Activated CD8-positive, alpha-beta memory T cell treated with anti-CD3 and anti-CD28 coated beads for 1 hour (primary cell): ENCODE measurements at places on chromosomes 12 and 14.

DNA sequence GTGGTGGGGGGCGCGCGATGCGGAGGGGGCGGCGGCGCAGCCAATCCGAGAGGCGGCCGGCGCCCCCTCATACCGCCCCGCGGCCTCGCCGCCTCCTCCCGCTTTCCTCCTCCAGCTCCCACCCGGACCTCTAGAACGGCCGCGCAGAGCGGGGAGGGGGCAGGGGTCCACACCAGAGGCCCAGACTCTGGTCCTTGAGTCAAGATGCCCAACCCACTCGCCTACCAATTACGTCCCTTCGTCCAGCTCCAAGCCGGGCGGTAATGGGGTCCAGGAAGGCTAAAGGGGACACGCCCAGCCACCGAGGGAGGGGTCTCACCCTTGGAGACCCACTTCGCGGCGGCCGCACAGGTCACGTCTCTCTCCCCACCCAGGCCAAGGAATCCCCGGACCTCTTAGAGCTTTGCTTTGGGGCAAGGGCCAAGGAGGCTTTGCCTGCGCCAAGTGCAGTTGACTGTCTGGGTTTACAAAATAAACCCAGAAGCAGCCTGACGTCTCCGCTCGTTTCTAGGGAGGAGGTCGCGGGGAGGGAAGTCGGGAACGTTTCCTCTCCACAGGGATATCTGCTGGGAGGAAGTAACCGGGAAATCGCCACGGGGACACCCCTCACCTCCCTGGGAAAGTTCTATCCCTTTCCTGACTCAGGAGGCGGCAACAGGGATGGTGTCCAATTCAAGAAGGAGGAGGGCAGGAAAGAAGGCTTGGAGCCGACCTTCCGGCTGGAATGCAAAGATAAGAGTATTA, 394 bp upstream of the AMIGO2 start:
- no peak for DNase-seq

- no peak for DNase-seq
Measured at GRCh38 chr14:34219661-34220377, 242.2 kb downstream of the SPTSSA start.

DNA sequence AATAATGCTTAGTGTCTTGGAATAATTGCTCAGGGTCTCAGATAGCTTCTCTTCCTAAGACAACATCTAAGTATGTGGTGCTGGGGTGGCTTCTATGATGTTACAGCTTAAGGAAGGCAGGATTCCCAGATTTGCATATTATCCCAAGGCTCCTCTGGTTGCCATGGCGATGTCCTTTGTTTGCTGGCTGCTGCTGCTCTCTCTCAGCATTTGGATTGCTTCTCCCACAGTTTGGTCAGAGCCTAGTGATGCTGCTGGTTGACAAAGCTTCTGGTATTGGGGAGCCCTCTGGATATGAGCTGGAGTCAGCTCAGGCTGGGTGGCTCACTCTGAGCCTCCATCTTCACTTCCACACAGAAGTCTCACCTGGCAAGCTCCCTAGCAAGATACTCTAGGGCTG, 56.4 kb upstream of the FBXO33 start:
- DNase-seq: no peak

DNA sequence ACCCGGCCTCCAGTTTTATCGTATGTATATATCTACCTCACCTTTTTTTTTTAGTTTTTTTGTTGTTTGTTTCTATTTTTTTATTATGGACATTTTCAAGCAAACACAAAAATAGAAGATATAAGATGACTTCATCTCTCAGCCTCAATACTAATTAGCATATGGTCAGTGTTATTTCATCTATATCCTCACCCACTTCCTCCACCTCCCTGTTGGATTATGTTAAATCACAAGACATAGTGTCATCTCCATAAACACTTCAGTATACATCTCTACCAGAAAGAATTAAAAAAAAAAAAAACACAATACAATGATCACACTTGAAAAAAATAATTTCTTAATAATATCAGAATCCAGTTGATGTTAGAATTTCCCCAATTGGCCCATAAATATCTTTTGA, 34.9 kb downstream of the RAB35 start:
- DNase-seq: no peak

DNA sequence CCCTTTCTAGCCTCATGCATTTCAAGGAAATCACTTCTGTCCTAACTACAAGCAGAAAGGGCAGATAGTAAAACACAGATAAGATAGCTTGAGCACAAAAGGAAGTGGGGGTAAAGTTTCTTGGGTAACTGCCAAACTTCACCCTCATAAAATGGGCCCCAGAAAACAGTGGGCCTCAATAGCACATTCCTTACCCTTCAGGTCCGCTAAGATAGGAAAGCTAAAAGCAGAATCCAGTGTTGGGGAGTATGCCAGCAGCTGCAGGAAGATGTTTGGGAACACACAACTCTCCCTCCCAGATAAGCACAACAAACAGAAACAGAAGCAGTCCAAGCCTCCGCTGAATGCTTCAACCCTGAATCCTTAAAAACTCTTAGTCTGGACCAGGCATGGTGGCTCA, 110.9 kb upstream of the MGAT4C start:
- no peak for DNase-seq

- DNase-seq: no peak
Measured at GRCh38 chr14:104652386-104652785, 37.0 kb upstream of the INF2 start.

DNA sequence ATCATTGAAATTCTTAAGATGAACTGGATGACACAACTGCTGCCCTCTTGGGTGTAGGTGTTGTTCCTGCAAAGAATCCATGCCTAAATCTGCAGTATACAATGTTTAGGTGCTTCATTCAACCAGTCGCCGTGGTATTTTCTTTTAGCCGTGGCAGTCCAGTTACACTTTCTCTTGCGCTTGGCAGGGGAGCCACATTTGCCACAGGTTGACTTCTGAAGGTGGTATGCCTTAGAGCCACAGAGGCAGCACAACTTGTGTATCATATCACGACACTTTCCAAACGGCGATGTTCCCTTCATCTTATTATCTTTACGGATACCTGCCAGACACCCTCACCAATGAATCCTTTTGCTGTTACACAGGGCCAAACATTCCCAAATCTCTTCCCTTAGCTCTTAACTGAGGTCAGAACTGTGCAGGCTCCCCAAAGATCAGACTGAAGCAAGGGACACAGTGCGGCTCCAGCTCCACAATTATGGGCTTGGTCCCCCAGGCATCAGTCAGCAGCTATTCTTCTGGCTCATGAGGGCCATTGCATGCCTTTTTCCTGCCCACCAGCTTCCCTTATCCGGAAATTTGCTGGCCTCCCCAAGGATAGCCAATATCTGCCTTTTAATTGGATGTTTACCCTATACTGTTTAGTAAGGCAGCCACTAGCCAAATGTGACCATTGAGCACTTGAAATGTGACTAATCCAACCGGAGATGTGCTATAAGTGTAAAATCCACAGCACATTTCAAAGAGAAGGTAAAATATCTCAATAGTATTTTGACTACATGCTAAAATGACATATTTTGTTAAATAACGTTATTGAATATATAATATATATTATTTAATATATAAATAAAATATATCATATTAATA, 50.7 kb downstream of the SENP1 start:
- DNase-seq: no peak

GRCh38 chr14:80346395-80346794, 135.1 kb upstream of the DIO2 start:
- no peak for DNase-seq

DNA sequence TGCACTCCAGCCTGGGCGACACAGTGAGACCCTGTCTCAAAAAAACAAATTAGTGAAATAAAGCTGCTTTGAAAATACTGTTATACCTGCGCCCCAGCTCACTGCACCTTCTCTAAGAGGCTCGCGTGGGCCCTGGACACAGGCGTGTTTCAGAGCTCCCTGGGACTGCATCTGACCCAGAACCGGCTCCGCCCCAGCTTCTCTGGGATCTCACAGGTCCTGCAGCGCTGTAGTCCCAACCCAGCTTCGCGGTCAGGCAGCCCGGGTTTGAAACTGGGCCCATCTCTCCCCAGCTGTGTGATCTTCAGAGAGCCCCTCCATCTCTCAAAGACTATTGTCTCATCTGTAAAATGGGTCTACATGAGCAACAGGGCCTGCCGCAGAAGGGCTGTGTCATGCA, 7.5 kb downstream of the RIMBP2 start:
- DNase-seq: no peak

DNA sequence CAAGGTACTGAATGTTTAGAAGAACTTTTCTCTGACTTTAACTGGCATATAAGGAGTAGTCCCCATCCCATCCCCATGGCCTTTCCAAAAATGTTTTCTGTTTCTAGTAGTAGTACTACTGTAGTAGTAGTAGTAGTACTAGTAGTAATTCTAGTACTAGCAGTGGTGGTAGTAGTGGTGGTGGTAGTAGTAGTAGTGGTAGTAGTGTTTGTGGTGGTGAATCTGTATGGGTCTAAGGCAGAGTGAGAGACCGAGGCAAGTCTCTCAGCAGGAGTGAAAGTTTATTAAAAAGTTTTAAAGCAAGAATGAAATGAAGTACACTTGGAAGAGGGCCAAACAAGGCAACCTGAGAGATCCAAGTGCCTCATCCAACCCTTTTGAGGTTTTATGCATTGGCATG, 58.6 kb downstream of the FOXN4 start:
- no peak for DNase-seq

DNA sequence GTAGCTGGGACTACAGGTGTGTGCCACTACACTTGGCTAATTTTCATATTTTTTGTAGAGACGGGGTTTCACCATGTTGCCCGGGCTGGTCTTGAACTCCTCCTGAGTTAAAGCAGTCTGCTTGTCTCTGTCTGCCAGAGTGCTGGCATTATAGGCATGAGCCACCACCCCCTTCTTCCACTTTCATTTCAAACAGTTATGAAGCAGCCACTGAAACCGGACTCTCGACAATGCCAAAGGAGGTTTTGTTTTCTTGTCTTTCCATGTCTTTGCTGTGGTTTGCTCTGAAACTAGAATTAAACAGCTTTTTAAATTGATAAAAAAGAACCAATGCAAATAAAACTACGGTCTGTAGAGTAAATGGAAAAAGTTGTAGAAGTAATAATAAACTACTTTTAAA, 30.4 kb downstream of the RAP1B start:
- DNase-seq: peak; percentile 8

DNA sequence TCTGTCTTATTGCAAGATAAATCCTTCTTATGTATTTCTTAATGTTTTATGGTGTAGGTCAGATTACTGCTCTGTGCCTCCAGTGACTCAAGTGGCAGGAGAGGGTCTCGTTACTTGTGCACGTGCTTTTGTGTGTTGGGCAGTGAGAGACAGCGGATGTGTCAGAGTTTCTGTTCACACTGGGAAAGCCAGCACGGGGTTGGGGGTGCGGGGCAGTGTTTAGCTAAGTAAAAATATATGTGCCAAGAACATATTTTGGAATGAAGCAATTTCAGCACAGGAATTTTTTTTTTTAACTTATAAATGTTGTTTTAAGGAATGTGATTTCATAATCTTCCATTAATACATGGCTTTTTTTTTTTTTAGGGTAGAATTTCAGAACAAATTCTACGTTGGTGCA, 4.5 kb upstream of the DNAH10 start:
- DNase-seq: no peak

DNA sequence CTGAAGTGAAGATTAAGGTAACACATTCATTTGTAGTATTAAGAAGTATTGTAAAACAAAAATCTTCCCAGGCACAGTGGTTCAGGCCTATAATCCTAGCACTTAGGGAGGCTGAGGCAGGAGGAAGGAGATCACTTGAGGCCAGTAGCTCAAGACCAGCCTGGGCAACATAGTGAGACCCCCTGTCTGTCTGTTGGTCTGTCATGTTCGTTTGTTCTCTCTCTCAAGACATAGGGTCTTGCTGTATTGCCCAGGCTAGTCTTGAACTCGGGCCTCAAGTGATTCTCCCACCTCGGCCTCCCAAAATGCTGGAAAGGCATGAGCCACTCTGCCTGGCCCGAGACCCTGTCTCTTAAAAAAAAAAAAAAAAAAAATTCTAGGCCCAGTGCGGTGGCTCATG, 6.7 kb downstream of the TULP3 start:
- DNase-seq: no peak

GRCh38 chr12:47576289-47576945, 129.4 kb downstream of the RPAP3 start:
- no peak for DNase-seq

DNA sequence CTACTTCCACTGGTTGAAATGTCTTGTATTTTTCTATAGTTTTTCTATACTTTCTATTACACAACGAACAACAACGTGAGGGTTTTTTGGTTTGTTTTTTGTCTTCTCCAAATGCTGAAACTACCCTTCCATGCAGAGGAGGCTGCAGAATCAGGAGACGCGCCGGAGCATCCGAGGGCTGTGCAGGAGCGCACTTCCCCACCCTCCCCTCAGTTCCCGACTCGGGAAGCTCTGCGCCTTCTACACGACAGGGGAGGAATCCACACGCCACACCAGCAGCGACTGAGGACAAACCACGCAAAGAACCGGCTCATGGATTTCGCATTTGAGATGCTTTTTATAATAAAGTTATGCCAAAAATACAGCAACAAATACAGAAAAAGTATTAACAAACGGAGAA, 30.9 kb downstream of the SLC15A4 start:
- no peak for DNase-seq

- DNase-seq: no peak
Measured at GRCh38 chr12:20382117-20382516, 13.8 kb downstream of the PDE3A start.

GRCh38 chr12:24678436-24678835, 270.5 kb downstream of the BCAT1 start:
- no peak for DNase-seq

GRCh38 chr12:57456145-57456700, 1.1 kb downstream of the INHBE start:
- no peak for DNase-seq

- DNase-seq: no peak
Measured at GRCh38 chr12:103642240-103642864, 55.3 kb downstream of the STAB2 start.

DNA sequence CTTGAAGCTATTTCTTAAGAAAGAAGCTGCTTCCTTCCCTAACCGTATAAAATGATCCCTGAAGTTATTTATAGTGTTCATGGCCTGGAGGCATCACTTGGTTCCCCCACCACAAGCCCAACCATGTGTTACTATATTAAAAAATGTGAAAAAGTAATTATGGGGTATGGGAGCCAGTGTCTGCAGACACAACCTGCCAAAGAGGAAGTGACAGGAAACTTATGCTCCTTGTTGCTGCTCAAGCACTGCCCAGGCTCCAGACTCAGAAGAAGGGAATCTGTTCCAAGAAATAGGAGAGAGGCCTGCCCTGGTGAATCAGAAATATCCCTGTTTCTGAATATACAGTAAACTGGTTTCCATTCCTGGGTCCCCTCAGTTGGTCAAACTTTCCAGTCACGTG, 217.2 kb upstream of the BMP4 start:
- no peak for DNase-seq

DNA sequence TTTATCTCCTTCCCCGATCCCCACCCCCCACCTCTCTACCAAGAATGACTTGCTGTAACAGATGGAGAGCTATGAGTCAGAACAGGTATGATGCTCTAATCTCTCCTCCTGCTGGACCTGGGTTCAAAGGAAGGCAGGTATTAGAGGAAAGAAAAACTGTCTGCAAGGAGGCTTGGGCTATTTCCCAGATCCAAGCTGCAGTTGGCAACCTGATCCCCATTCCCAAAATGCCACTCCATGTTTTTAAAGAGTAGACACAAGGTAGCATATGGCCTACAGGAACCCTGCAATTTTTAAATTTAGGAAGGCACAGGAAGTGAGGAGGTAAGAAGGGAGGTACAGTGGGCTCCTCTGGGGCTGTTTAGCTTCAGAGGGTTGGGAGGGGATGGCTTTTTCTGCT, 33.0 kb downstream of the SRRM4 start:
- no peak for DNase-seq

- no peak for DNase-seq
Measured at GRCh38 chr12:16076970-16077522, 165.9 kb downstream of the DERA start.
